ENCODE measurements at places on chromosomes 11 and 22.

DNA sequence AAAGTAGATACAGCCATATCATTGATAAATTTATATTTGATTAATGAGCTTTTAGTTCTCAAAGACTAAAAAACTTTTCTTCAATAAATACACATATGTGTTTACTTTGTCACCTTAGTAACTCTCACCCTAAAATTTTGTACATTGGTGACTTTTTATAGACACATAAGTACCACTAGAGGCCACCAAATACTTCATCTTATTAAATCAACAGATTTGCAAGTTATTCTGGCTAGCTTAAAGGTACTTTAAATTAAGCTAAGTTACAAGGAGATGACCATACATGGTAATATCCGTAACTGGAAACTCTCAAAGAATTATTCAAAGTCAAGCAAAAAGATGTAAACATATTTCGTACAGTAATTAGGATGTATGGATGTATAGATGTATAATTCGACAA, 112.2 kb downstream of the SBF2 start:
- peak; percentile 1 for DNase-seq

DNA sequence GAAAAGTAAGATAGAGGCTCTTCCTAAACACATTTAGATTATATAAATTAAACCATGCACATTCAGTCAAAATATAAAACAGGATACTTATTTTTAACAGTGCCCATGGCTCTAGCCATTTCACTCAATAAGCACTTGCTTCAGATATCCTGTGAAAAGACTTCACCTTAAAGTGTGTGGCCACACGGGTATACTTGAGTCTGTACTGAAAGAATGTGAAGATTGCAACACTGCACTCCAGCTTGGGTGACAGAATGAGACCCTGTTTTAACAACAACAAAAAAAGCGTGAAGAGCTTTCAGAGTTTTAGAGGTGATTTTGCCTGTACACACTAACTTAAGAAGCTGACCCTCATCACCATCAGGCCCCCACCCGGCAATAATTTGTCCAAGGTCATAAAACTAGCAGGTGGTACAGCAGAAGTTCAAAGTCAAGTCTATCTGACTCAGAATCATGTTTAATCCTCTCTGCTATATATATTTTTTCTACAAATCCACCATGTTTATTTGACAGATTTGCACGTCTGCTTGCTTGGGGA, 203.5 kb upstream of the GUCY1A2 start:
- no peak for DNase-seq

GRCh38 chr11:20112291-20113148, 47.8 kb downstream of the DBX1 start:
- no peak for DNase-seq

- DNase-seq = peak; percentile 13
Observed at GRCh38 chr11:78417888-78418583, 416 bp upstream of the GAB2 start.

DNA sequence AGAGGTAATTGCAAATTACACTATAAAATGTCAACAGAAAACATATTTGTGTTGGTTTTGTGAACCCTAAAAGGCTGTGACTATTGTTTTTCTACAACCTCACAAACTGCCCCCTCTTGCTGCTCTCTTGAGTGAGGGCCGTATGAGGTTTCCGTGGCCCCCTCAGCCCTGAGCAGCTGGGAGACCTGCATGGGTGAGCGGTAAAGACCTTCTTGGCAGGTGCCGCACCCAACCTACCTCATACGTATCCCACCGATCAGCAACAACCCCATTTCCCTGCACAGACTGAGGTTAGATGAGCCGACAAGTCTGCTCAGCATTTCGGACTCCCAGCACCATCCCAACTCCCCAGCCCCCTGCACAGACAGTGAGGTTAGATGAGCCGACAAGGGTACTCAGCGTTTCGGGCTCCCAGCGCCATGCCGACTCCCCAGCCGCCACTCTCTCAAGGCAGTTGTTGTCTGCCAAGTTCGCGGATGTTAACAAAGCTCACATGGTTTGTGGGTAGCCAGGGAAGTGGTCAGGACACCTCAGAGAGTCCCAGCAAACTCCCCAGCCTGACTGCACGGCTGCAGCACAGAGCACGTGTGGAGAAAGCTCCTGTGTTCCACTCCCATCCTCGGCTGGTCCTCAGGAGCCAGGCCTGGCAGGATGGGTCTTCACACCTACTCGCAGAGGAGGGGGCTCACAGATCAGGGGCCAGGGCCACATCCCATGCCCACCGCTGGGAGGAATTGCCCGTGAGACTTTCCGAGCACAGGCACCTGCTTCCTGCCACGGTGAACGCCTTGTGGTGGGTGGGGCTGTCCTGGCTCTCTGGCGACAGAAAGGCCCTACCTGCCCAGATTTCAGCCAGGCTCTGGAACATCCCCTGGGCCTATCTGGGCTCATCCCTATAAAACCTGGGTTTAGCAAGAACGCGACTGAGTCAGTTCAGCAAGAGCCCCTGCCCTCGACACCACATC, 502.9 kb downstream of the BRD1 start:
- DNase-seq = no peak

DNA sequence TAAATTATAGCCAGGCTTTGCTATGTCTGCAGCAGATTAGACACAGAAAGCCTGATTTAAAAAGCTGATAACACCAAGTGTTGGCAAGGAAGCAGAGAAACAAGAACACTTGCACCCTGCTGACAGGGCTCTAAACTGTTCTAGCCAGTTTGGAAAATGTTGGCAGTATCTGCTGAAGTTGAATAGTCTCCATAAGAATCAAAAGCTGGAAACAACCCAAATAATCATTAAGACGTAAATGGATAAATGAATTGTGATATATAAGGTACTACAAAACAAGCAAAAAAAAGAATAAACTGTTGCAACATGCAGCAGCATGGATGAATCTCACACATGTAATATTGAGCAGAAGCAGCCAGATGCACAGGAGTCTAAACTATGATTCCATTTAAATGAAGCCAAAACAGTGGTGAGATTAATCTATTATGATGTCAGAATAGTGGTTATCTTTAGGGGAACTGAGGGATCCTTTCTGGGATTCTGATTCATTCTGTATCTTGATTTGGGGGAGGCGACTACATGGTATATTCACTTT, 40.4 kb upstream of the ADORA2A start:
- DNase-seq = no peak

All from NCI-H2029 treated with DMSO at 0.1 percent for 48 hours (cell line).